Ovary (tissue), 10 donors: ENCODE measurements at places on chromosomes 7 and 10. TPM values are rescaled to one million over a fixed set of nuclear protein-coding genes. Genes with fewer than 3 reads are reported as not detected.

GRCh38 chr10:8721650-8722049 is 667.2 kb downstream of the GATA3 start:
- no peak overlapping the region for H3K27ac ChIP-seq
- H3K36me3 ChIP-seq: no peaks in the 10 kb centered on the region
- H3K27me3 ChIP-seq: no peaks in the 10 kb centered on the region
- no peak overlapping the region for H3K4me3 ChIP-seq

DNA sequence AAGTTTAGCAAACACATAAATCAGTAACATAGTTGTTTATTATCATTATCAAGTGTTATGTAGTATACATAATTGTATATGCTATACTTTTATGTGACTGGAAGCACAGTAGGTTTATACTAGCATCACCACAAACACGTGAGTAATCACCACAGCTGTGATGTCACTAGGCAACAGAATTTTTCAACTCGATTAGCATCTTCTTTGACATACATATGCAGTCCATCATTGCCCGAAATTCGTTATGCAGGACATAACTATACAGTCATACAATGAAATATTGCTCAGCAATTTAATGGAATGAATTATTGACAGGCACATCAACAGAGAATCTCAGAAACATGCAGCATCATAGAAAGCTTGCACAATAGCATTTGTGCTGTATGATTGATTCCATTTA is 77.7 kb downstream of the LSM5 start:
- no peak overlapping the region for H3K4me3 ChIP-seq
- no peak for DNase-seq
- no peak overlapping the region for H3K27ac ChIP-seq
- H3K36me3 ChIP-seq: no peaks in the 10 kb centered on the region
- no peaks in the 10 kb centered on the region for H3K4me1 ChIP-seq

DNA sequence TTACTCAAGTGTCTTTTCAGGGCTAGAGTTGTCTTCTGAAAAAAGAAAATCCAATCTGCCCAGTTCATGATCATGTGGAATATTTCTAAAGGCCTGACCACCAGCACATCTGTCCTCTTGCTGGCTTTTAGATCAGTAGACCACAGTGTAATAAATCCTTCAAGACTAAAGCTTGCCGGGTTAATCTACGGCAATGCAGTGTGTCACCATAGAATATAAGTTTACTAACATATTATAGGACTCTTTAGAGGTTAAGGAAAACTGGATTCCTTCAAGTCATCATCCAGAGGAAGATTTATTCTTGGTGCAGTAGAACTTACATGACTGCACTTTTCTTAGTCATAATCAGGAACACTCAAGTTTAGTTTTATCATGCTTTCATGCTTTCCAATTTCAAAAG is 349.5 kb downstream of the SEMA3D start:
- no peak for DNase-seq
- H3K36me3 ChIP-seq: no peaks in the 10 kb centered on the region
- H3K27ac ChIP-seq: no peak overlapping the region

The DPP6 gene
- 2.8 TPM for polyA plus RNA-seq

- H3K27ac ChIP-seq: no peak overlapping the region
- H3K27me3 ChIP-seq: no peaks in the 10 kb centered on the region
- H3K4me3 ChIP-seq: no peak overlapping the region
- peaks cover 1% of the 10 kb centered on the region for H3K4me1 ChIP-seq
- H3K36me3 ChIP-seq: no peaks in the 10 kb centered on the region
- DNase-seq: no peak
Measured at GRCh38 chr10:50431133-50431532, 179.8 kb upstream of the ASAH2 start.
